ENCODE measurements at places on chromosomes 6 and 20. TPM values are rescaled to one million over a fixed set of nuclear protein-coding genes. Genes with fewer than 3 reads are reported as not detected.

Gene CRISP3
- total RNA-seq = not detected

Gene TDRD6
- total RNA-seq = not detected

Gene LRP11
- total RNA-seq = 3.4 TPM

Gene TMEM244
- not detected for total RNA-seq

DNA sequence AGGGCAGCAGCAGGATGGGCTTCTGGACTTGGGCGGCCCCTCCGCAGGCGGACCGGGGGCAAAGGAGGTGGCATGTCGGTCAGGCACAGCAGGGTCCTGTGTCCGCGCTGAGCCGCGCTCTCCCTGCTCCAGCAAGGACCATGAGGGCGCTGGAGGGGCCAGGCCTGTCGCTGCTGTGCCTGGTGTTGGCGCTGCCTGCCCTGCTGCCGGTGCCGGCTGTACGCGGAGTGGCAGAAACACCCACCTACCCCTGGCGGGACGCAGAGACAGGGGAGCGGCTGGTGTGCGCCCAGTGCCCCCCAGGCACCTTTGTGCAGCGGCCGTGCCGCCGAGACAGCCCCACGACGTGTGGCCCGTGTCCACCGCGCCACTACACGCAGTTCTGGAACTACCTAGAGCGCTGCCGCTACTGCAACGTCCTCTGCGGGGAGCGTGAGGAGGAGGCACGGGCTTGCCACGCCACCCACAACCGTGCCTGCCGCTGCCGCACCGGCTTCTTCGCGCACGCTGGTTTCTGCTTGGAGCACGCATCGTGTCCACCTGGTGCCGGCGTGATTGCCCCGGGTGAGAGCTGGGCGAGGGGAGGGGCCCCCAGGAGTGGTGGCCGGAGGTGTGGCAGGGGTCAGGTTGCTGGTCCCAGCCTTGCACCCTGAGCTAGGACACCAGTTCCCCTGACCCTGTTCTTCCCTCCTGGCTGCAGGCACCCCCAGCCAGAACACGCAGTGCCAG is at the start of gene TNFRSF6B:
TNFRSF6B (plus strand) TSS at position 25 of the 729 bp plus-strand sequence; CDS start at position 141, 116 bp downstream.
- peaks cover 12% of the 10 kb centered on the region for H3K4me1 ChIP-seq
- no peaks in the 10 kb centered on the region for H3K36me3 ChIP-seq
- no peaks in the 10 kb centered on the region for H3K27me3 ChIP-seq
- peak within 1 kb of the TSS; percentile 20 for H3K27ac ChIP-seq

DNA sequence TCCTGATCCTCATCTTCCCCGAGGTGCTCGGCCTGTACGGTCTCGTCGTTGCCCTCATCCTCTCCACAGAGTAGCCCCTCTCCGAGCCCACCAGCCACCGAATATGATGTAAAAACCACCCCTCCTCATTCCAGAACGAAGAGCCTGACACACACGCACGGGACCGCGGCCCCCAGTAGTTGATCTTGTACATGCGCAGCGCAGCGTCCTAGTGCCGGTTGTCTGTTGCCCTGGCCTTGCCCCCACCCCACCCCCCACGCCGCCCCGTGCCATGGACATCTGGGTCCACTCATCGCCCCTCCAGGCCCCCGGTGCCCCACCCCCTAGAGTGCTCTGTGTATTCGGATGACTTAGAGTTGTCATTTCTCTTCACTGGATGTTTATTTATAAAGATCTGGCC is 5.2 kb upstream of the PRPH2 start:
- no peaks in the 10 kb centered on the region for H3K36me3 ChIP-seq
- H3K4me1 ChIP-seq = peaks cover 14% of the 10 kb centered on the region
- no peaks in the 10 kb centered on the region for H3K27me3 ChIP-seq
- no peak overlapping the region for H3K4me3 ChIP-seq
- H3K27ac ChIP-seq = peak overlapping the region; percentile 74

GRCh38 chr20:43448748-43449535 is 8.8 kb upstream of the SRSF6 start:
- H3K36me3 ChIP-seq = no peaks in the 10 kb centered on the region
- H3K4me3 ChIP-seq = no peak overlapping the region
- no peak for DNase-seq
- H3K27ac ChIP-seq = no peak overlapping the region

- no peak overlapping the region for H3K27ac ChIP-seq
- no peak overlapping the region for H3K4me3 ChIP-seq
- H3K4me1 ChIP-seq = no peaks in the 10 kb centered on the region
- no peak for DNase-seq
Measured at GRCh38 chr6:108966855-108967755, 118.9 kb downstream of the ARMC2 start.

DNA sequence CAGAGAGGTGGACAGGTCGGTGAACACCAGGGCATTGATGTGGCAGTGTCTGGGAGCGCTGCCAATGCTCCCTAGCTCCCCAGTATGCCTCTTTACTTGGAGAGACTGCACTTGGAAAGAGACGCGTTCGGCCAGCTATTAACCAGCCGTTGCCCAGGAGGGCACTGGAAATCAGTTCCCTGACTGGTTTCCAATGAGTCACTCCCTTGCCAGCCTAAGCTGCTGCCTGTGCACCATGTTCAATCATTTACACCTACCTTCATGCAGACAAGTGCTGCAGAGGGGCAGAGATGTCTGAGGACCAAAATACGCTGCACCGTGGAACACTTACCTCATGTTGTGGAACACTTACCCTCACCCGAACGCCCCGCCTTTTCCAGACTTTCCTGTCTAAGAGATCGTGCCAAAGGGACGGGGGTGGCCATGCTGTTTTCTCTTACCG is 151.6 kb downstream of the SOBP start:
- no peak for DNase-seq
- H3K36me3 ChIP-seq = no peaks in the 10 kb centered on the region
- H3K27me3 ChIP-seq = peaks cover 3% of the 10 kb centered on the region

Data from naive thymus-derived CD4-positive, alpha-beta T cell (primary cell).